ENCODE measurements at places on chromosomes 5 and 9. TPM values are rescaled to one million over a fixed set of nuclear protein-coding genes. Genes with fewer than 3 reads are reported as not detected.

The B4GALT1 gene
- total RNA-seq: 75.6 TPM

DNA sequence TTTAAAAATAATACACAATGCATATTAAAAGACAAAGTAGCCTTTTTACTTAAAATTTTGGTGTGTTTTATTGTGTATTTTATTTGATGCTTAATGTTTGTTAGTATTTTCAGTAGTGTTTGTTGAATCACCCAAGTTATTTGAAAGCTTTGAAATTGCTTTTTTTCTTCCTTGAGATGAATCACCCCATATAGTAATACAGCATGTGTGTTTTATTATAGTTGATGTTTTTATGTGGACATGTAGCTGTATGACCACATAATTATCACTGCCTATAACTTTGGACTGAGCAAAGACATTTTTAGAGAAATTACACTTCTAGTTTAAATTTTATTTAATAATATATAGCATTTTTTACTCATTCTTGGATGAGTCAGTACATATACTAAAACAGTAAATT, 18.0 kb downstream of the FAM174A start:
- no peak for DNase-seq

- peak; percentile 42 for DNase-seq
Observed at GRCh38 chr5:178232124-178232919, at the start of gene PHYKPL. Gene PHYKPL, minus strand, starts transcription at chr5:178232802. Its CDS starts 252 bp downstream, at chr5:178232550.

GRCh38 chr9:89621031-89621430, 16.2 kb downstream of the GADD45G start:
- DNase-seq: no peak

DNA sequence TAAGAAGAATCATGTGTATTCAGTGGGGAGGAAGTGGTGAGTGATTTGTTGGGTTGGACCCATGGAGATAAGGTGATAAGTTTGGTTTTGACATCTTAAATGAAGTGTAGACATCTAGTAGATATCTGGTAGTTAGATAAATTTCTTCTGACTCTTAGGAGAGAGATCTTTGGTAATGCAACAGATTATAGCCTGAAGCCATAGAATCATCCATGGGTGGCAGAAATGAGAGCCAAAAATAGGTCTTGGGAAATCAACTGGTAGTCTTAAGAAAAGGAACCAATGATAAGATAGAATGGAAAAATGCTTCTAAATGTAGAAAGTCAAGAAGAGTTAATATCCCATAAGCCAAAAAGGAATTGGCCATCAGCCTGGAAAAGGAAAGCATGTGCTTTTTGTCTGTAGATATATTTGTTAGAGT, 532.7 kb upstream of the GRAMD2B start:
- DNase-seq: no peak

- peak; percentile 65 for DNase-seq
Observed at GRCh38 chr5:32916648-32917047, 205.5 kb downstream of the NPR3 start.

DNA sequence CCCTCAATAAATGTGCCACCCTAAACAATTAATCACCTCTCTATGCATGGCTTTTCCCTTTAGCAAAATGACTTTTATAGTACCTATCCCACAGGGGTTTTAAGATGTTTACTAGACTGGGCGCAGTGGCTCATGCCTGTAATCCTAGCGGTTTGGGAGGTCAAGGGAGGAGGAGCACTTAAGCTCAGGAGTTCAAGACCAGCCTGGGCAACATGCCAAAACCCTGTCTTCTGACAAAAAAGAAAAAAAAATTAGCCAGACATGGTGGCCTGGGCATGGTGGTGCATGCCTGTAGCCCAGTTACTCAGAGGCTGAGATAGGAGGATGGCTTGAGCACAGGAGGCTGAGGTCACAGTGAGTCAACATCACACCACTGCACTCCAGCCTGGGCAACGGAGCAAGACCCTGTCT, 13.5 kb downstream of the SH3TC2 start:
- DNase-seq: no peak

GRCh38 chr5:3854188-3854821, 258.7 kb downstream of the IRX1 start:
- DNase-seq: no peak

DNA sequence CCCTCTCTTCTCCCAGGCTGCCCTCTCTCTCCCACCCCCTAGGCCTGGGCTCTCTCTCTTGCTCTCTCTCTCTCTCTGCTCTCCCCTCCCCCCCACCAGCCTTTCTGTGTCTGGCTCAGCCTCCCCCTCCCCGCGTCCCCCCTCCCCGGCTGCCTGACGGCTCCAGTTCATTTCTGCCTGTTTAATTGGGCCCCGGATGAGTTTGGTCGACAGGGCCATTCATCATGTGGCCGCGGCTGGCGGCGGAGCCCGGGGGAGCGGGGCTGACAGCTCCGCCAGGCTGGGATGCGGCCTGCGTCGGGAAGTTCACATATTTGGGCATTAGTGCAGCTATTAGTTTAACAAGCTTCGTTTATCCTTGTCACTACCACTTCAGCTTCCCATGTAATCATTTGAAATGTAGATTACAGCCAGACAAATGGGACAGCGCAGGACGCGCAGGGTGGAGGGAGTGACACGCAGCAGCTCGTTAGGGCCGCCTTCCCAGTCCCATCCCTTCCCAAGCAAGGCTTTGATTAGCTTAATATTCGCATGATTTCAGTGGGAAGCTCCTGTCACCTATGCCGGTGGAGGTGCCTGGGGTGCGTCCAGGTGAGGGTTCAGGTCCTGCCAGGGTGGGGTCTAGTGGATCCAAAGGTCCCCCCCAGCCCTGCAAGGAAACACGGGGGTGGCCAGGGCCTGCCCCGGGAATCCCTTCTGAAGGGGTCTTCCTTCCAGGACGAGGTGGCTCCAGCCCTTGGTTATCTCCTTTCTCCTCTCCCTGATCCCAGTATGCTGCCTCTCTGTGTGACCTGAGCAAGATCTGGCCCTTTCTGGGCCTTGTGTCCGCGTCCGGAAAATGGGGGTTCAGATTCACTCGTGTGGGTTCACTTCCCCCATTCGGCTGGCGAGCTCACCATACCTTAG, 214.8 kb downstream of the PAX5 start:
- no peak for DNase-seq

DNA sequence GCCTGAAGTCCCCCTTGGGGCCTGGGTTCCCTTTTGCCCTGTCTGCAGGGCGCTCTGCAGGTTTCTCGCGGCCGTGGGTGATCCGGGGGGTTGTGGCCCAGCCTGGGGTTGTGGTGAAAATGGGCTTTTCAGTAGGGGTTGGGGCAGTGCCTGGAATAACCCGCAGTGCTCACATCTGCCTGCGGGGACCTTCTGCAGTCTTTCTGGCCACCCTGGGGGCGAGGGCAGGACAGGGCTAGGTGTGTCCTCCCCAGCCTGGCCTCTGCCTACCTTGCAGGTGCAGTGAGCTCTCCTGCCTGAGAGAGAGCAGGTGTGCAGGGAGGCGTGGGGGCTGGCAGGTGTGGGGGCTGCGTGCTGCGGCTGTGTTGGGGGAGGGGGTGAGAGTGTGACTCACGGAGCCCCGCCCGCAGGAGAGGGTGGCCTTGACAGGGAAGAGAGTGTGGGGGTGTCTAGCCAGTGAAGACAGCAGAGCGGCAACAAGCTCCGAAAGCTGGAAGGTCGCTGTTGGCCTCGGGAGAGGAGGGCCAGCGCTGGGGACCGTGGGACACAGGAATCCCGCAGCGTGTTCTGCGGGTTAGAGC, 131.4 kb downstream of the MRPL36 start:
- DNase-seq: no peak

- DNase-seq: no peak
Observed at GRCh38 chr5:156896546-156896945, 46.5 kb downstream of the PPP1R2B start.

The MARCOL gene
- not detected for total RNA-seq

The BRD8 gene
- 171 TPM for total RNA-seq

- peak; percentile 25 for DNase-seq
Observed at GRCh38 chr5:176405656-176406435, 10.5 kb downstream of the CLTB start.

- no peak for DNase-seq
Observed at GRCh38 chr9:2066312-2067273, 51.4 kb downstream of the SMARCA2 start.

DNA sequence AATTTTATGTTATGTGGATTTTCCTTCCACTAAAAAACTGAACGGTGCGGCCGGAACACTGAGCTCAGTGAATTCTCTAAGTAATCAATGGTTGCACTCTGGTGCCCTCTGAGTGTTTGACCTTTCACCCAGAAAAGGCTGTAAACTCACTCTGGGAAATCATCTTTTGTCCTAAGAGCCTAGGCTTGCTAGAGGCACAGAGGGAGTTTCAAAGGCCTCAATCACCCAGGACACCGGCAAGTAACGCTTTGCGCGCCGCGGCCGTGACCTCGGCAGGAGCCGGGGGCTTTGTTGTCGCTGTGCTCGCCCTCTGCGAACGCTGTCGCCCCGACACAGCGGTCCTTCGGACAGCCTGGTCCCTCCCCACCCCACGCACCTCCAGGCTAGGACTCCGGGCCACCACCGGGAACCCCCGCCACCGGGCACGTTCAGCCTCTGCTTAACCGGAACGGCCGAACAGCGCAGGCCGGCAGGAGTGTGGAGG, 703 bp downstream of the ISCA1 start:
- DNase-seq: peak; percentile 63

The CCL27 gene
- total RNA-seq: 0.44 TPM

GRCh38 chr9:19975499-19975898, 186.7 kb upstream of the SLC24A2 start:
- DNase-seq: no peak

The UCK1 gene
- total RNA-seq: 33.5 TPM

DNA sequence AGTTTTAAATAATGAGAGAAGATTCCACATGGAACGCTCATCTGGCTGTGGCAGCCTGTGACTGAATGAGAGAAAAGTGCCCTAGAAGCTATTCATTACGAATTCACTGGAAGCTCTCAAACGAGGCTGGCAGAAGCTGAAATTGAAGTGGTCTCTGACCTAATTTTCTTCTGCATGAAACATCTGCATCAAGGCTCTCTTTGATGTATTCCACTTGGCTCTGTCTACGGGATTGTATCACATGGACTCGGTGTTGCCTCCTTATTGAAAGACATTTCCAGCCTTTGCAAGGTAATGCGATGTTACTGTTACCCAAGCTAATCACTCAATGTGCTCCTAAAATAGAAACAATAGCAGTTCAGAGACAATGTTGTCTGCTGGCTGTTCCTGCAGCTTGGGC, 246.9 kb upstream of the ZNF462 start:
- no peak for DNase-seq

The FOXD4L5 gene
- total RNA-seq: 0.37 TPM

GRCh38 chr5:6632324-6632887, 438 bp downstream of the NSUN2 start:
- no peak for DNase-seq

GRCh38 chr5:73344835-73345234, 103.7 kb downstream of the FOXD1 start:
- no peak for DNase-seq

GRCh38 chr5:178428341-178429155, 161.6 kb downstream of the COL23A1 start:
- no peak for DNase-seq

DNA sequence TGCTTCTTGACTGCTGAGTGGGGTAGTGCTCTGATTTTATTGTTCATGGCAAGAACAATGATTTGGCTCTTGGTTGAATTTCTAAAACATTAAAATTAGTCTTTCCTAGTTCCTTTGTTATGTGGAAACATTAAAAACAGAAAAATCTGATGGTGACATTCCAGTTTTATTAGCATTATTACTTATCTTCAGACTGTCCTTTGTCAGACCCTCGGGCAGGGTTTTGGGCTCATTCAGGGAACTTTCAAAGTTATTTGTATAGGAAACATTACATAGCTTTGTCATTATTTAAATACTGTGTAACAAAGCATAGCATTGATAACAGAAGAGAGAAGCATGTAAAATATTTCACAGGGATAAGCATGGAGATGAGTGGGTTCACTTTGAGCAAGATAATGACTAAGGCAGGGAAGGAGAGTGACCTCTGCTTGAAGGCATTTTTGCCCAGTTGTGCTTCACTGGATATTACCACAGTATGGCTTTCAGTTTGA, 119.9 kb downstream of the KDM4C start:
- no peak for DNase-seq

The GABRA6 gene
- total RNA-seq: not detected

The PCDHA11 gene
- total RNA-seq: not detected

DNA sequence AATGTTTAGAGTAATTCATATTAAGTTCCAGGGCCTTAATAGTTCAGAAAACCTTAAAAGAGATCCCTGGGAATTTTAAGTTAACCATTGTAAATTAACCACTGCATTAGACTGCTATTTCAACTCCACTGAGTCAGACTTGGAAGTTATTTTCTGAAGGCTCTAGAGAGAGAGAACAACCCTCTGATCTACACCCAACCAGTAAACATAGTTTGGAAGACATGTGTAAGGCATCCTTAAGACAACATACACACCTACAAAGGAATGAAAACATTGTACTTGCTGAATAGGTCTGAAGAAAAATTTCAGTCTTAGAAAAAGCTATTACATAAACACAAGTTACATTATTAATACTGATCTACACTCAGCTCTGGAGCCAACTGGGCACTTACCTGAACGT, 158.2 kb upstream of the FST start:
- no peak for DNase-seq

- DNase-seq: peak; percentile 63
Observed at GRCh38 chr5:149988126-149988525, 12.3 kb downstream of the TIGD6 start.

- no peak for DNase-seq
Observed at GRCh38 chr5:149353911-149354310, 3.9 kb upstream of the PCYOX1L start.

- DNase-seq: no peak
Observed at GRCh38 chr5:109938453-109938852, 248.7 kb downstream of the MAN2A1 start.

Data from PC-9 (cell line).